ENCODE measurements at places on chromosomes 5 and 9.

DNA sequence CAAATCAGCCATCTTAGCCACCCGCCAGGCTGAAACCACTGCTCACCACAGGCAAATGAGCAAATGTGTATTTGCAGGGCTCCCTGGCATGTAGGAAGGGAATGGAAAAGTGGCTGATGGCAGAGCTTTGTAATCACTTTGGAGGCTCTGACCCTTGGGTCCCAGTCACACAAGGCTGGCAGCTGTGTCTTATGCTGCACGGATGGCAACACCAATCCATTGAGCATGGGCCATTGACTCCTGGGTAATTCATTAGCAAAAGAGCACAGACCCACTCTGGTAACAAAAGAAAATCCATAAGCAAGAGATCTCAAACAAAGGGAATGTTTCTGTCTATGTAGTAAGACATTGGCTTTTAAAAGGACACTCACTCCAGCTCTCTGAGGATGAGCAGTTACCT, 57.6 kb downstream of the SPOCK1 start:
- DNase-seq = no peak

DNA sequence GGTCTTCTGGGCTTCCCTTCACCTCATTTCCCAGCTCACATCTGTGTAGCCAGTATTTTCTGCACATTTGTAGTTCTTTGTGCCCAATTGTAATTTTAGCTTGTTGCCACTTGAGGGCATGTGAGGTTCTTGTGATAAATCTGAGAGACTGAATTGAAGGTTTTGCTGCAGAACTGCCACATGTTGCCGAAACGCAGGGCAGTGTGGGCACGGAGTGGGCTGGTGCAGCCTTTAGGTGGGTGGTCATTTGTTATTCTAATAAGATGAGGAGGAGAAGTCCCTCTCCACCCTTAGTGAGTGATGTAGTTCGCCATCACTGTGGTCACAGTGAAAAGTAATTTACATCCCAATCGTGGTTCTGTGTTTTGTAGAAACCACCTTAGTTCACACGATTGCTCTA, 21.2 kb downstream of the OTULIN start:
- no peak for DNase-seq

DNA sequence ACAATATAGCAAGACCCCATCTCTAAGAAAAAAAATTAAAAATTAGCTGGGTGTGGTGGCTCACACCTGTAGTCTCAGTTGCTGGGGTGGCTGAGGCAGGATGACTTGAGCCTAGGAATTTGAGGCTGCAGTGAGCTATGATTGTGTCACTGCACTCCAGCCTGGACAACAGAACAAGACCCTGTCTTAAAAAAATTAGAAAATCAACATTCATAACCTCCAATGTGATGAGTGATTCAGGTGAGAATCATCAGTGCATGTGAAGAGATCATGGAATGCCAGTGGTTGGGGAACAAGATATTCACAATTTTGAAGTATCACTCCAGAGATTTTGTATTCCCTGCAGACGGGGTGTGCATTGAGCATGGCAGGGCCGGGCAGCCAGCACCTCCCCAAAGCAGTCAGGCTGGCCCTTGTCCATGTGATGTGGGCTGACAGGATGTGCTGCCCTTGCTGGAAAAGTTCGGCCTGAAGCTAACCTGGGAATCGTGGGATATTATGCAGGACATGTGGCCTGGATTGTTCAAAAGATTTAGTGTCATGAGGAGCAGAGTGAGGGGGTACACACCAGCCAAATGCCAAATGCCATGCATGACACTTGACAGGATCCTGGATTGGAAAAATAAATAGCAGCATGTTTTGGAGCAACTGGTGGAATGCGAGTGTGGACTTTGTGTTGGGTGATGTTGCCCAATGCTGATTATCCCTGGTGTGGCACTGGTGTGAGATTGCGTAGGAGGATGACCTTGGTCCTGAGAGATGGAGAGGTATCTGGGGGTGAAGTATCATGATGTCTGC, 189.0 kb downstream of the RGS3 start:
- no peak for DNase-seq

GRCh38 chr5:109759306-109759705, 69.6 kb downstream of the MAN2A1 start:
- no peak for DNase-seq

DNA sequence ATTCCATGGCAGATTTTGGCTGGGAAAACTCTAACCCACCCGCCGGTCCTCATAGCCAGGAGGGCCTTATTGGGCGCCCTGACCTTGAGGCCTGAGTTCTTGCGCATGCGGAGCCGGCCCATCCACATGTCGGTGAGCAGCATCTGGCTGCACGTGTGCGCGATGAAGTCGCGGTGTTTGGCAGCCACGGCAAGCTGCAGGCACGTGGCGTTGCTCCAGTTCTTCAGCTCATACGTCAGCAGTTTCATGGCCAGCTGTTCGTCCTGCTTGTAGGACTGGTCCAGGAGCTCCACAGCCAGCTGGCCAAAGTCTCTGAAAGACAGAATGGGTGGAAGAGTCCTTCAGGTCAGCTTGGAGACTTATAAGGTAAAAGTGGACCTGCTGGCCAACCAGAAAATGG, 204.3 kb upstream of the KLF9 start:
- no peak for DNase-seq

- DNase-seq = no peak
These were observed 8.4 kb upstream of the CFAP157 start for GRCh38 chr9:127698386-127698785.

GRCh38 chr5:132103332-132103951, 29.9 kb downstream of the CSF2 start:
- peak; percentile 45 for DNase-seq

- DNase-seq = no peak
These were observed 1040.3 kb downstream of the TLE1 start for GRCh38 chr9:80649001-80649420.

DNA sequence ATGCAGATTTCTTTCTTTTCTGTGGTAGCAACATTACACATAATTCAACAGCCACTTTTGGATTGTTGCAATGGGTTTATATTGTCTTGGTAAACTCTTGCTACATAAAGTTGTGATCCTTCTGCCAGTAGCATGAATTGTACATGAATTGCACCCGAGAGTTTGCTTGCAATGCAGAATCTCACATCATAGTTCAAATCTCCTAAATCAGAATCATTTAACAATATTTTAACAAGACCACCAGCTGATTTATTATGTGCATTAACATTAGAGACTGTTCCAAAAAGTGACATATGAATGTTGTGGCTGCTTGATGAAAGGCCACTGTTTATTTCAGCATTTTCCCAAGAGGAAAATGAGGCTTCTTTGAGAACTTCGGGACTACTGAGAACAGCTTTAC, 1491.8 kb upstream of the NUDT12 start:
- DNase-seq = no peak

All from stimulated activated CD4-positive, alpha-beta T cell treated with anti-CD3 and anti-CD28 coated beads, Interleukin-4, amount 100 ng/mL, for 4 hours (primary cell).